Cortex of kidney (tissue), 1 donor: ENCODE measurements at places on chromosomes 5 and 9.

DNA sequence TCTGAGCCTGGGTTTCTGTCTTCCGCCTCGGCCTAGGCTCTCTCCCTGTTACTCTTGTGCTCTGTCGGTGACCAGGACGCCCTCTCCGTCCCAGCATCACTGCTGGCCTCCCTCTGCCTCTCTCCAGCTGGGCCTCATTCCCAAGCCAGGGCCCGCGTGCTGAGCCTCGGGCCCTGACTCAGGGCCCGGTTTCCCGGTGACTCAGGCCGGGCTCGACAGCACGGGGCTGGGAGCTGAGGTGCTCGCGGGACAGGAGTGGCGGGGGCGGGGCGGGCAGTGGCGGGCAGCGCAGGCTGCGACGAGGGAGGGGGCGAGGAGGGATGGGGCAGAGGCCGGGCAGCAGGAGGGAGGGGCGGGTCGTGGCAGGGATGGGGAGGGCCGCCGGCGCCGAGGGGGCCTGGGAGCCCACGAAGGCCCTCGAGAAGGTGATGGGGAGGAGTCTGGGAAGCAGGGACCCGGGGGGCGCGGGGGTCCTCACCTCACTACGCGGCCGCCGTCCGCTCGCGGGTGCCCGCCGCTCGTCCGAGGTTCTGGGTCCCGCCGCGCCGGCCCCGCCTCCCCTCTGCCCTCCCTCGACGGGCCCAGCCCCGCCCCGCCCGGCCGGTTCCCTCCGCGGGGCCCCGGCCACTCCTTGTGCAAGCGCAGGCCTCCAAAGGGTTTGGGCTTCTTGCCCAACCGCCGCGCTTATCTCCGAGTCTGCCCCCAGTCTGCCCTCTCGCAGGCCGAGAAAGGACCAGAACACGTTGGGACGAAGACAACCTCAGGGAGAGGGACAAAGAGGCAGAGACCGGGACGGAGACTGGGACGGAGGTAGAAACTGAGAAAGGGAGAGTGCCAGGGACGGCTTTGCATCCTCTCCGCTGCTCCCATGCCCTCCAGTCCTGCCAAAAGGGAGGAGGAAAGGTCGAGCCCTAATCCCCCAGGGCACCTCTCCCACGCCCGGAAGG is at the start of gene ARAP3:
Gene ARAP3, minus strand, starts transcription at position 536 of the 947 bp plus-strand sequence. CDS start 1,744 bp downstream, outside the sequence.
- no peak for DNase-seq

DNA sequence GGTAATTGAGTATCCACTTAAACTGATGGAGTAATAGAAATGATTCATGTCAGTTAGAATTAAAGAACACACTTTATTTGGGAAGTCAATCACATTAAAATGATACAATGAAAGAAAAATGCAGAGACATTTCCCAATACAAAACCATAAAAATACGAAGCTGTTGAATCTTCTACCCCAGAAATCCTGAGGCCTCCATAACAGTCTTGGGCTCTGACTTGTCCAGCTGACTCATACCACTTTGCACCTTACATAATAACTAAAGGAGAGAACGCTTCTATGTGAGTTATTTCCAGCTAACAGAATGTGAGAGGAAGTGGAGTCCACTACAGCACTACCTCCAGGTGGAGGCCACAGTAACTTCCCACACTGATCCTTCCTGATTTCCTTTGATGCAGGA is 305.0 kb downstream of the MRPS30 start:
- no peak for DNase-seq

- no peak for DNase-seq
These were observed 17.0 kb downstream of the MYO10 start for GRCh38 chr5:16918891-16919671.

DNA sequence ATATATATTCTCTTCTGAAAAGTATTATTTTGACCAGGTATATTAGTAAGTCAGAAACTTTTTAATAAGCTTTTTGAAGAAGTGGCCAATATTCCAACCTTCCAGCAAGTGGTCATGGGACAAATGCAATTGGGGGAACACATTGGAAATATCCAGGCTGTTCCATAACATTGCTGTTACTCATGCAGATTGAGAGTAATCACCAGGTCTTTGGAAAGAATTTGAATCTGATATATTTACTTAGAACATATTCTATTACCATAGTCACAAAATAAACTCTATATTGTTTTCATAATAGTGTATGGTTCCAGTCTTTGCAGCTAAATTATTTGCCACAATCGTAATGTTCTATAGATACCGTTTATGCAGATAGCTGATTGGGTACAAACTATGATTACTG is 102.8 kb downstream of the TAF11L14 start:
- DNase-seq = no peak

DNA sequence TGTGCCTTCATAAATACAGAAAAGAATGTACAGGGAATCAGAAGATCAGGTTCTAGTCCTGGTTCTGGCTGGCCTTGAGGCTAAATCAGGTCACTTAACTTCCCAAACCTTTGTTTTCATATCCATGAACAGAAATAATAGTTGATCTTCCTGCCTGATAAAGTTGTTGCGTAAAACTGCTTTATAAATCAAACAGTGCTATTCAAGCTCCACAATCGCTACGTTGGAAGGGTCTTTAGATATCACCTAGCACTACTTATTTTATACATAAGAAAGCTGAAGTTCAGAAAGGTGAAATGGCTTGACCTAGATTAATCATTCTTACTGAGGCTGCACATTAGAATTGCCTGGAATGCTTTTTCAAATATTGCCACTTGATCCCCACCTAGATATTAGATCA is 36.3 kb upstream of the GCNT4 start:
- no peak for DNase-seq

GRCh38 chr5:6307304-6307703 is 71.0 kb downstream of the MED10 start:
- no peak for DNase-seq

DNA sequence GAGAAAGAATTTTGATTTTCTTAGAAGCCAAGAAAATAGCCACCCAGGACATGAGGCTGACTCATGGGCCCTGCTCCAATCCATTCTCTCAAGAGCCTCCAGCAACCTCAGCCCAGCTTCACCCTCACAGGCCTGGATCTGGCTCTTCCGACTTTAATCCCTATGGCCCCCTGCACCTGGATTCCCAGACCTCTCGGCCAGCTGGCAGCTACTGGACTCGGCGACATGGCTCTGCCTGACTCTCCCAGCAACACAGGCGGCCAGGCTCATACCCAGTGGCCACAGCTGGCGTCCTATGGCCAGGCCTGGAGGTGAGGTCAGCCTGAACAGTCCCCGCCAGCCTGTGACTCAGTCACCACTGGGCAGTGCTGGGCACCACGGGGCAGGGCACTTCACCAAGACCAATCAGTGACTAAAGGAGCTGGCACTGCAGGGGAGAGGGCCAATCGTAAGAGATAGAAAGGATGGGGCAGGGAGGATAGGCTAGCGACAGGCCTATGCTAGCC is 6.2 kb upstream of the PDLIM4 start:
- no peak for DNase-seq

- DNase-seq = no peak
These were observed 96.3 kb downstream of the CDH18 start for GRCh38 chr5:19891658-19892057.

GRCh38 chr9:125744616-125745015 is 2.6 kb upstream of the PBX3 start:
- no peak for DNase-seq

- DNase-seq = no peak
These were observed 16.2 kb downstream of the DIAPH1 start for GRCh38 chr5:141602606-141603005.

DNA sequence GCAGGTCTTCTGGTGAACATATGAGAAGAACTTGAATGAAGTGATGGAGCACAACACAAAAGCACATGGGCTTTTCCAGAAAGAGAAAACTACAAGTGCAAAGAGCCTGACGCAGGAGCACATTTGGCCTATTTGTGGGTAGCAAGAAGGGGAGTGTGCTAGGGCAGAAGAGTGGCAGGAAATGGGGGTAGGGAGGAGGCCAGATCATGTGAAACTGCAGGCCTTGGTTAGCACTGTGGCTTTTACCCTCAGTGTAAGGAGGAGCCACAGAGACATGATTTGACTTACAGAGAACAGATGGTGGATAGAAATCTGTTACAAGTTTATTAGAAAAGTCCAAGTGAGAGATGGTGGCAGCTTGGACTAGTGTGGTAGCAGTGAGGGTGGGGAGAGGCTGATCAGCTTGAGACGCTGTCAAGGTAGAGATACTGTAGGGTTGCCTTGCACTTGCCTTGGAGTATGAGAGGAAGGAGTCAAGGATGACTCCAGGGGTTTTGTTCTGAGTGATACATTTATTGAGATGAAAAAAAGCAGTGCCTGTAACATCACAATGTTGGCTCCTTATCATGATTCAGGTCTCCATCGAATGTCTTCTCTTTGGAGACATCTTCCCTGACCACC is 126.7 kb downstream of the PPP2R2B start:
- no peak for DNase-seq

DNA sequence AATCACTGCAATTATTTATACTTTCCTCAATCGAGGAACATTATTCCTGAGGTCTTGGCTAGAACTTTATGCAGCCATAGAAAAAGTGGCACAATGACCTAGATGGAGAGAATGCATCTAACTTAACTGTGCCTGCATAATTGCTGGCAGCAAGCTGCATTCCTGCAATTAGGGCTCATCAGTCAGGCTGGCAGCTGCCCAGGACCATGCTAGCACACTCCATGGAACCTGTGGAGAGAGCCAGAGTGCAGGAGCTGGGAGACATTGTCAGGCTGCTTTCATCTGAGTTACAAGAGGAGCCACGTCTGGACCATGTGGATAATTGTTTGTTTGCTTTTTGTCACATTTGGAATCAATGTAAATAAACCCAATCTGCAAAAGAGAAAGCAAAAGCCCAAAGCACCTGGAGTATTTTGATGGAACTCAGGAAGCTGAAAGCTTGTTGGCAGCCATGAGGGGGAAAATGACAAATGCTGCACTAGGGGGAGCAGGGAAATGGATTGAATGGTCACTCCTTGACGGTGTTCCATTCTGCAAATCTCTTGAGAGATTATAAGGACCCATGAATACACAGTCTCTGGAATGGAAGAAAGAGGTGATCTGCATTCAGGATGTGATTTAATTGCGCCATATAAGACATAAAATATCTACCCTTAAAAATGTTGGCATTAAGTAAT is 839.9 kb downstream of the MAT2B start:
- no peak for DNase-seq

- DNase-seq = no peak
These were observed 245.3 kb downstream of the ENC1 start for GRCh38 chr5:74394916-74395880.

DNA sequence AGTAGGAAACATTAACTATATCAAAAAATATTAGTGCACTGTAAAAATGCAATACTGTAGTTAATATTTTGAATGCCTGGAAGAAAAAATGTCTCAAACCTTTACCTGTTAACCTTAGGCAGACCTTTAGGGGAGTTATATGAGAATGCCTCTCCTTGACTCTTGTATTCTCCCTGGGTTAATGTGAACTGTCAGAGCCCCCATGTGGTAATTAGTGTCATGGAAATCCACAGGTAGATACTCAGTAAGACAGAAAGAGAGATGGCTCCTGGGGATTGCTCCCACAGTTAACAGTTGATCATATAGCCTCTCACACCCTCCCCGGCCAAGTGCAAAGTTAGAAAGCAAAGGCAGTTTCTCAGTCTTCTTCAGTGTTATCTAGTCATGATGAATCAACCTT is 742.8 kb downstream of the NR2F1-AS1 start:
- no peak for DNase-seq

GRCh38 chr9:117720555-117720954 is 16.4 kb downstream of the TLR4 start:
- no peak for DNase-seq

GRCh38 chr5:57442080-57442839 is 40.4 kb downstream of the ACTBL2 start:
- DNase-seq = no peak

DNA sequence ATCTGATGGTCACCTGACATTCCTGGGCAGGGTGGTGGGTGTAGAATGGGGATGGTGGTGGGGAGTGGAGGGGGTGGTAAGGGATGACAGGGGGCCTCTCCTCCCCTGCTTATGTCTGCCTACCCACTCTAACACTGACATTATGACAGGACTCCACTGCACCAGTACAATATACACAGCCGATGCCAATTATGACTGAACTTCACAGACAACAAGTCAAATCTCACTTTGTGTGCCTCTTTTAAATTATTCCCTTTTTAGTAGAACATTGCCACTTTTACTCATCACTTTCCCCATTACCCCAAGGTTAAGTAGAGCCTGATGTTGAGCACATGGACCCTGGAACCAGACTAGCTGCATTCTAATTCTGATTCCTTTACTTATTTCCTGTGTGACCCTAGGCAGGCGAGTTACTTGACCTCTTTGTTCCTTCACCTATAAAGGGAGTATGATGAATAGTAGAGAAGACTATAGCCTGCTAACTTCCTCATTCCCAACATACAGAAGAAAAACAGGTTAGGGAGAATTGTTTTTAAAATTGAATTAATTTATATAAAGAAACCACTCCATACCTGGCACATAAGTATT is 464.7 kb downstream of the DMRT2 start:
- no peak for DNase-seq

DNA sequence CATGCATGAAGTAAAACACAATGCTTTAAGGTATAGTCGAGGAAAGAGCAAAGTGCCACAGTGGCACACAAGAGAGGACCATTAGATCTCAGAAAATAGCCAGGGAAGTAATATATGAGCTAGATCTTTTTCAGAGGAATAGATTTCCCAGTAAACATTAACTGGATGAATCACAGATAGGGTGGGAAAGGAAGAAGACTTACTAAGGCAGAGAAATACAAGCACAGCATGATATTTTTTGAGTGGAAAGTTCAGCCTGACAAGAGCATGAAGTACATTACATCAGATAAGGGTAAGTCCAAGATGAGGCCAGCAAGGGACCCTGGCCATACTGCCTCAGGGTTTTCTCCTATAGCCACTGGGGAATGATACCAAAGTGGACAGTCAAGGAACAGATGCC is 804.6 kb upstream of the DMAC1 start:
- no peak for DNase-seq

- DNase-seq = no peak
These were observed 50.8 kb downstream of the AMBP start for GRCh38 chr9:114027159-114027862.
